CD8-positive, alpha-beta memory T cell (primary cell): ENCODE measurements at places on chromosomes 4 and X.

DNA sequence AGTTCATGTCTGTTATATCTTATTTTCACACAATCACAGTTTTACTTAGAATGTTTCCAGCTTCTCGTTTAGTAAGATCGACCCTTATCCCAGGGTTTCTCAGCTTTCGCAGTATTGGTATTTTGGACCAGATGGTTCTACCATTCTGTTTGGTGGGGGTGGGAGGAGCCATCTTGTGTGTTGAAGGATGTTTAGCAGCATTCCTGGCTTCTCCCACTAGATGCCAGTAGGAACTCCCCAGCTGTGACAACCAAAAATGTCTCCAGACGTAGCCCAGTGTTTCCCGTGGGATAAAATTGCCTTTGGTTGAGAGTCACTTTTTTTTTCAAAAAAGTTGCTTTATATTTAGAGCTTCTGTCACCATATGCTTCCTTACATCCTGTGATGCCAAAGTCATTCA, 90.9 kb upstream of the TLR2 start:
- no peak for DNase-seq

GRCh38 chrX:40470830-40471429, 109.8 kb upstream of the ATP6AP2 start:
- no peak for DNase-seq

GRCh38 chr4:80180743-80181142, 16.6 kb upstream of the PRDM8 start:
- no peak for DNase-seq

DNA sequence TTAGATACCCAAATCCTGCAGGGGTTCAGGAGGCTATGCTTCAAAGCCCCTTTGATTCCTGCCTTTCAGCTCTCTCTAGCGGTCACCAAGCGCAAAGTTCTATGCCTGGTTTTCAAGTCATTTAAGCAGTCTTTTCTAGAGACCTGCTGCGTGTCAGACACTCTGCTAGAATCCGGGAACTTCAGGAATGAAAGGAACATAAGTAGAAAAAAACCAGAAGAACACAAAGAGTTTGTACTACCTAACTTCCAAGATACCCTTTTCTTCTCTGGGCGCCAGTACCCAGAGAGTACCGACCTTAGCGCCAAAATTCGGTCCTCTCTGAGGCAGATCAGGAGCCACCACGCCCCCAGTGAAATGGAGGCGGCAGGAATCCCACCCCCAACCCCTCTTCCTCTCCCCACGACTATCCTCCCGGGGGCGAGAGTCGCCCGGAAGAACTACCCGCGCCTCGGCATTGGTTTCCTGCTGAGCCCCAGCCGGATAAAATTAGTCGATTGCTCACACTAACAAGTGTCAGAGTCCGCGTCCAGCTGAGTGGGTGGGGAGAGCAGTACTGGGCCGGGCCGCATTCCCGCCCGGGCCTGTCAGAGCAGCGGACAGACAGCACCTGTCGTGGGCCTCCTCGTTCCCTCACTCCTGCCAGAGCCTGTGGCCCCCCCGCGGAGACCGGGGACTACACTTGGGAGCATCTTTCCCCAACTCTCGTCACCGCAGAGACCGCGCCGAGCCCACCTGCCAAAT, 78.8 kb downstream of the RLIM start:
- DNase-seq, result peak; percentile 7

GRCh38 chrX:30622361-30622760, 30.9 kb upstream of the GK start:
- no peak for DNase-seq

- DNase-seq, result no peak
Measured at GRCh38 chr4:139210486-139210885, 33.5 kb upstream of the ELF2 start.

- no peak for DNase-seq
Measured at GRCh38 chr4:173002830-173003561, 165.6 kb upstream of the GALNT7 start.

GRCh38 chrX:13033193-13033592, 11.2 kb downstream of the FAM9C start:
- DNase-seq, result no peak

DNA sequence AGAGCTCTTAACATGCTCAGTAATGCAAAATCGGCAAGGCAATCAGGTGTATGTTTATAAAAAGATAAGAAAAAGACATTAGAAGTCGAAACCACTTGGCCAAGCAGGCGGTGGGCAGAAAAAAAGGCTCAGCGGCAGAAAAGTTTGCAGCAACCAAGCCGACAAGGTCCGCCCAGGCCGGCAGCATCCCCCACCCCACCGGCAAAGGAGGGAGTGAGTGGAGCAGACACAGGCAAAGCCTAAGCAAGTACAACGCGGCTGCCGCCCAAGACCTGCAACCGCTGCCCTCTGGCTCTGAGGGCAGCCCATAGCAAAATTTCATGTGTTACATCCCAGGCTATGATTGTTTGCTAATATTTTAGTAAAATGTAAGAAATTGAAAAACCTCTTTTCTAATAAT, 125.4 kb upstream of the ZCCHC13 start:
- DNase-seq, result no peak

- DNase-seq, result no peak
Measured at GRCh38 chr4:103097112-103097511, 2.5 kb downstream of the BDH2 start.
